Activated T-helper 1 cell treated with Interleukin-2 at 50 U/mL for 16 hours (primary cell): ENCODE measurements at places on chromosomes 2 and 18.
A peak's percentile ranks its signal among the peaks of the same experiment; 100 is the strongest.

- no peak for DNase-seq
Measured at GRCh38 chr2:45962177-45962921, 310.9 kb downstream of the PRKCE start.

GRCh38 chr2:182821182-182821581 is 45.3 kb downstream of the FRZB start:
- no peak for DNase-seq

- no peak for DNase-seq
Measured at GRCh38 chr2:215794829-215795546, 218.4 kb downstream of the MREG start.

- DNase-seq = no peak
Measured at GRCh38 chr2:126643431-126643830, 12.5 kb upstream of the GYPC start.

DNA sequence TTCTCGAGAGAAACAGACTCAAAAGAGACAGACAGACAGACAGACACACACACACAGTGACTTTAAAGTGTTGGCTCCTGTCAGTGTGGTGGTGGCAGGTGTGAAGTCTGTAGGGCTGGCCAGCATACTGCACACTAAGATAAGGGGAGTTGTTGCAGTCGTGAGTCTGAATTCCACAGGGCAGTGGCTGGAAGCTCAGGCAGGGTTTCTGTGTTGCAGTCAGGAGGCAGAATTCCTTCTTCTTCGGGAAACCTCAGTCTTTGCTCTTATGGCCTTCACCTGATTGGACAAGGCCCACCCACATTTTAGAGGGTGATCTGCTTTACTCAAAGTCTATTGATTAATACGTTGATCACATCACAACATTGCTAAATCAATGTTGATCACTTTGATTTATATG is 478.4 kb upstream of the HS6ST1 start:
- no peak for DNase-seq

DNA sequence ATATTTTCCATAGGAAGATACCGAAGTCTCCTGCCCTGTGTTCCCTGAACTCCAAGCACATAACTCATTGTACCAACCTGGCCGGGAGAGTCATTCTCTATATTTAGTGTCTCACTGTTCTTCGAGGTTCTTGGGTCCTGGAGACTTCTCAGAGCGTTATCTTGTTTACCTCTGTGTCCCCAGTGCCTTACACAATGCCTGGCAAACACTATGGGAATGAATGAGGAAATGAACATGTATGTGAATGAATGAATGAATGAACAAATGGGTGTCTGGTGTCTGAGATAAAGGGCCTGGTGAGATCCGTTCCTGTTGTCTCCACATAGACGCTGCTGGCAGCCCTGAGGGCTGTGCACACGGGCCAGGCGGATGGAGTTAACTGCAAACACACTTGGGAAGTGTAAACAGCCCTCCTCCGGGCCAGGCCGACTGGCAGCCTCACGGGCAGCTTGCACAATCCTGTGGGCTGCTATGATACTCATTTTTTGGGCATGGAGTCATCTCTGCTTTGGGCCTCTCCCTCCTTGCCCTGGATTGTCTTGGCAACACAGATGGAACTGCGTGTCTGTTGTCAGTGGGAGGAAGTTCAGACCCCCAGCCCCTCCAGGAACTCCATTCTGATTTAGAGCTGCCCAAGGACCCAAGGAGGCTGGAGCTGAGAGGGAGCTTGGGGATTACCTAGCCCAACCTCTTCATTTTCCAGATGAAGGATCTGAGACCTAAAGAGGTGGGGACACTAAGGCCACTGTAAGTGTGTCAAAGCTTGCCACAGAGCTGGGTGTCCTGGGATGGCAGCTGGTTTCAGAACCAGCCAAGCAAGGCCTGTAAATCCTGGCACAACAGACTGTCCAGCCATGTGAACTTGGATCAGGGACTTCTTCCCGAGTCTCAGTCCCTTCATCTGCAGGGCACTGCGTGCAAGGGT is 124.4 kb downstream of the INHBB start:
- DNase-seq = no peak

GRCh38 chr2:192186806-192187205 is 7.9 kb downstream of the TMEFF2 start:
- DNase-seq = no peak

DNA sequence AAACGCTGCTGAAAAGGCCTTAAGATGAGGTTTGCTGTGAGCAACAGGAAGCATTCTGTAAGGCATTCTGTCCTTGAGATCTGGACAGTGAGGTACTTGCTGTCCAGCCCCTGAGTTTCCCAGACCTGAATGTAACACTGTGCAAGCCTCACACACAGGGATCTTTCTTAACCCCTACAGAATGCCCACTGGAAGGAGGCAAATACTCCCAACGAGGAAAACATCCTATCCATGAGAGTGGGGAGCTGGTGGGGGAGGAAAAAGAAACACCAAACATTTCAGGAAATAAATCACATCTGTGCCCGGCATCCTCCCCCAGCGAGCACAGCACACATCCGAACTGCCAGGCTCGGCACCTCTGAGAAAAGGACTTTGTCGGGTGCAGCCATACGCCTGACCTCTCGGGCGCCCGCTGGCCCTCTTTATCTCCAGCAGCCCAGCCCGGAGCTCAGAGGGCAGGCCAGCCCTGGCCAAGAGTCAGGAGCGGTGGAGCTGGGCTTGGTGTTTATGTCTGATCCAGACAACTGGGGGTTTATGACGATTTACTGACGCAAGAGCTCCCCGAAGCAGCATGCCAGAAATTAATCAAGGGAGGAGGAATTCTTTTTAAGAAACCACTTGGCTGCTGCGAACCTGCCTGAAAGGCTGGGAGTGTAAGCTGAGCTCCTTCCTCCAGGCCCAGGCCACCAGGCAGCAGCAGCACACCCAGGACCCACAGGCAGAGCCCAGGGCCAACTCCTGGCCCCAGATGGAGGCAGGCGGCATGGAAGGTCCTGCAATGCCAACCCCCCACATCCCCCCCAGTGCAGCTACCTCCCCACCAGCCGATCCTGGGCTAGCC is 72.2 kb downstream of the HDAC4 start:
- no peak for DNase-seq

DNA sequence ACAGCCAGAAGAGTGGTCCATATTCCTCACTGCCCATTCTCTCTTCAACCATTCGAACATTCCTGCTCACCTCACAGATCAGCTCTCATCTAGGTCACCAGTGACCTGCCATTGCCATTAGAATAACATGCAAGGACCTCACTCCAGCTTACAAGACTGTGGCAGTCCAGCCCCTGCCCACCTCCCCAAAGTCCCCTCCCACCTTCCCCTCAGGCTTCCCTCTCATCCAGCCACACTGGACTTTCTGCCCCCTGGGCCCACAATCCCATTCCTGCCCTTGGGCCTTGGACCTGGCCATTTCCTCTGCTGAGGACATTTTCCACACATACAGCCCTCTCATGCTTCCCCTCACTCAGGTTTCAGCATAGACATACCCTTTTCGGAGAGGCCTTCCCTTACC is 5.2 kb upstream of the TMEM177 start:
- no peak for DNase-seq

DNA sequence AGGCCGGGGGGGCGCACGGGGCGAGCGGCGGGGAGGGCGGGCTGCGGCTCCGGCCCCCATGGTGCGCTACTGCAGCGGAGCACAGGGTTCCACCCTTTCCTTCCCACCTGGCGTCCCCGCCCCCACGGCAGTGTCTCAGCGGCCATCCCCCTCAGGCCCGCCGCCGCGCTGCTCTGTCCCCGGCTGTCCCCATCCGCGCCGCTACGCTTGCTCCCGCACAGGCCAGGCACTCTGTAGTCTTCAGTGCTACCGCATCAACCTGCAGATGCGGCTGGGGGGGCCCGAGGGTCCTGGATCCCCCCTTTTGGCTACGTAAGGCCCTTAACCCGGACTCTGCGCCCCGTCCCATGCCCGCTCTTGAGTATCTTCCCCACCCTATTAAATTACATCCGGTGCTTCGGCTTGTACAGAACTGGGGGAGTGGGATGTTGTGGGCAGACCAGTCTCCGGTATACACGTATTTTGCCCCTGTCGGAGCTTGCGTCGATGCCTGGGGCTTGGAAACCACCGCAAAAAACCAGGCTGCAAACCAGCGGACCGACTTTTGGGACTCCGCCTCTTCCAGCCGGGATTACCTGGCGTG is 598 bp upstream of the WBP1 start:
- peak; percentile 70 for DNase-seq

GRCh38 chr2:174492963-174493431 is 6.2 kb upstream of the GPR155 start:
- DNase-seq = peak; percentile 18

DNA sequence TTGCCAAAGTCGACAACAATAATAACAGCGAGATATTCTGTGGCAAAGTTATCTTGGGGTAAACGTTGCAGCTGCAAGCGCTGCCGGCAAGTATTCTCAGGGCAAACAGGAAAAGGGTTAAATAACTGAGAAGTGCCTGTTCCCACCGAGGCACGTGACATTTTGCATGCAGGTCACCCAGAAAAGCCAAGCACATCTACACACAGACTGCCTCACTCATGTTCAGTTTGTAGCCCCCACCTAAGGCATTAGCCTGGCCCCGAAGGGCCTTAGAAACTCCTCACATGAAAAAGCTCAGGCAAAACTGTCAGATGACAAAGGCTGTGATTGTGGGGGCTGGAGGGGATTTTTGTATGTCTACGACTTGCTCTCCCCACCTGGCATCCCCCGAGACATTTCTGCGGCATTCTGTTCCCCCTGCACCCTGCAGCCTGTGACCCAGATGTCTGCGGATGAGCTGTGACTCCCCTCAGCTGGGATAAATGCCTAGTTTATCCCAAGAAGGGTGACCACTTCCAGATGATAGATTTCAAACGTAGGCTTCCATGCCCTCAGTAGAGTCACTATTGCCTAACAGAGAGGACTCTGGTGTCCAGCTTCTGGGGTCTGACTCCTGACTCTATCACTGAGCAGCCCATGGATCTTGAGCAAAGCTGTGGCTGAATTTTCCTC is 215.2 kb upstream of the SIX2 start:
- no peak for DNase-seq

- DNase-seq = no peak
Measured at GRCh38 chr2:219331560-219332213, 857 bp downstream of the RESP18 start.

DNA sequence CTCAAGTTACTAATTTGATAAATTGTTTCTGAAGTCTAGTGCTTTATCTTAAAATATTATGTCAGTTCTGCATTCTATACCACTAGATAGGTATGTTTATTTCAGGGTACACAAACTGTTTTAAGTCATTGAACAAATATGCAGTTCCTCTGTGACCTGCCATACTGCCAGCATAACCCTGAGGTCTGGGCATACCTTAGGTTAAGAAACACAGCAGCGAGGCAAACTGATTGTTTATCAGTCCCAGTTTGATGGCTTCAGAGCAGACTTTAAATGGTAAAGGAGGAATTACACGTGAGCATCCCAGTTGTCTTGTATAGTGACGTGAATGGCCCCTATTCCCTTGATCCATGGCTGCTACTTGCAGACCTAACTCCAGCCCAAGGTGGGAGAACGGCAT is 186.4 kb upstream of the LRRTM1 start:
- no peak for DNase-seq

- no peak for DNase-seq
Measured at GRCh38 chr2:233271693-233272092, 20.2 kb downstream of the ATG16L1 start.

DNA sequence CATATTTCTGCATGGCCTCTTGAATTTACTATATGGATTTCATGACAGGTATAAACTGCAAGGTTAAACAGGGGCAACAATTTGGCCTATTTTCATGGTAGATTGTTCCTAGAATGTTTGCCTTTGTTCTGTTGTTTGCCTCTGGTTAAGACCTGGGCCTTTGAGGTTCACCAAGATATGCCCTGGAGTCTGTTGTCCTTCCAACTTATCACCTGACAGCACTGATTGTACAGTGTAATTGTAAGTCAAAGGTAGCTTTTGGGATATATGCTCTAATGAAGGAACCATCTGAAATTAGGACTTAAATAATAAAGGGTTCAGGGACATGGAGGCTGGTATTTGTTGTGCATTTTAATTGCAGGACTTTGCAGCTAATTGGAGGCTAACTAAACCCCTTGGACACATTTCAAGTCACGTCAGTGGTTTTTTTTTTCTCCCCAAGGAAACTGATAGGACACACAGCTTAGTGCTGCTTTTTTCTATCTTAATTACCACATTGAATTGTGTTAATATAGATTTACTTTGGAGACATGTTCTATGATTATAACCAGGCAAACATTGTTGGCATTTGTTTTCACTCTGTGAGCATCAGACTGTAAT is 771.2 kb upstream of the LINC00305 start:
- no peak for DNase-seq

GRCh38 chr2:3142961-3143571 is 234.6 kb downstream of the EIPR1 start:
- DNase-seq = no peak

DNA sequence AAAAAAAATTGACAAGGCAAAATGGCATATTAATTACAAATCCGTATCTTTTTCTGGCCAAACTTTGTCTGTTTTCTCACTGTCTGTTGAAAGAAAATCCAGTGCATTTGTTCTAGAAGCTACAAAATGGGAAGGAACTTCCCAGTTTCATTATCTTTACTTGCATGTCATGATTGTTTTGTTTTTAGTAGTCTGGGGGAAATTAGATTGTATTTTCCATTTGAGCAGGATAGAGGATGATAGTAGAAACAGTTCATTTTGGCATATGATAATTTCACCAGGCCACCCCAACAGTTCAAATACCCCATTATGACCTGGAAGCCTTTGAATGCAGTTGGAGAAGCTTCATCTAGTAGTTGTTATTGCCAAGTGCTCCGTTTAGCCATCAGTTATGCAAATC is 77.5 kb upstream of the RANBP2 start:
- no peak for DNase-seq
